ENCODE measurements at places on chromosomes 16 and 17.

GRCh38 chr17:28267720-28268609 is 51.0 kb upstream of the TMEM97 start:
- DNase-seq = no peak

- DNase-seq = no peak
Observed at GRCh38 chr17:47733674-47734410, 806 bp downstream of the TBX21 start.

- DNase-seq = no peak
Observed at GRCh38 chr16:57539072-57539796, 2.9 kb upstream of the CCDC102A start.

GRCh38 chr17:38881600-38882191 is 11.8 kb downstream of the LASP1 start:
- DNase-seq = no peak
